ENCODE measurements at places on chromosomes 7 and 10. TPM values are rescaled to one million over a fixed set of nuclear protein-coding genes. Genes with fewer than 3 reads are reported as not detected.

- DNase-seq: no peak
These were observed 199.3 kb downstream of the PRKG1 start for GRCh38 chr10:51273574-51273973.

DNA sequence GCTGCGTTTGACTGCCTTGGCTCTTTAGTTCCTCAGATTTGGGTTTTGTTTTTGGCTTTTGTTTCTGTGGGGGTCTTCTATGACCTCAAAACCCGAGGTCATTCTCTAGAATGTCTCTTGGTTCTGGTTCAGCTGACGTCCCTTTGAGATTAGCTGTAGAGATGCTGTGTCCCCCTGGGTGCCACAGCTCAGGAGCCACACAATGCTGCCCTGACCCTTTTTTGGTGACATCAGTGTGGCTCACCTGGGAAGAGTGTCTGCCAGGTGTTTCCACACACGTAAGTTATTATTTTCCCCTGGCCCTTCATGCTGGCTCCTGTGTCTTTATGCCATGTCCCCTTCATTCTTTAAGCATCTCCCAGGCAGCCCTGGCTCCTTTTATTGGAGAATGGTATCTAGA lies 89.8 kb upstream of the DDC start:
- no peak for DNase-seq

DNA sequence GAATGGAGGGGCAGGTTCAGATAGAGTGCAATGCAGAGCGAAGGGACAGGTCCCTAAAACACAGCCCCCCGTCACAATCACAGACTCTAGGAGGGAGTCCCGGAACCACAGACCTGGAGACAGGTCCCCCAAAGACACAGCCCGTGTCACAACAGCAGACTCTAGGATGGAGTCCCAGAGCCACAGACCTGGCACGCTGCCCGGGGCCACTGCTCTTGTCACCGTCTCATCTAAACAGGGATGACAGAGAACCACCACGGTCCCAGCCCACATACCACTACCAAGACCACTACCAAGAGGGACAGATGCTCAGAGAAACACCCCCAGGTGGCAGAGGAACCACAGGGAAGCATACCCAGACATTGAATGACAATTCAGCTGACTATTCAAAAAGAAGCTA lies 183.9 kb downstream of the TCERG1L start:
- no peak for DNase-seq

CLDN3 gene
- total RNA-seq: 100 TPM

Measured in kidney epithelial cell (primary cell).